DMS79 treated with DMSO at 0.1 percent for 48 hours (cell line): ENCODE measurements at places on chromosomes 12 and 14.
A peak's percentile ranks its signal among the peaks of the same experiment; 100 is the strongest.

DNA sequence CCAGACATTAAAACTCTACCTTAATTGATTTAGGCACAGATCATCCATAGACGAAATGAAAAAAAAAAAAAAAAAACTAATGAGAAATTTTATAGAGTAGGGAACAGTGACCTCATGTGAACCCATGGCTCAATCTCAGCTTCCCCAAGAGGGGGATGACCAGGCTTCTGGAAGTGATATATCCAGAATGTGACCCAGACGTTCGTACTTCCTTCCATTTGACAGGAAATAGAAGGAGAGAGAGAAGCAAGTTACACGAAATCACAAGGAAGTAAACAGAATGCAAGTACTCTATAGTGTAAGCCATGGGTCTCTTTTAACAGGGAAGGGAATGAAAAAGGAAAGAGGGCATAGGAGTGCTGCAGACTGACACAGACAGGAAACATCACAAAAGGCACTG, 10.1 kb downstream of the FOXN3 start:
- DNase-seq = no peak

GRCh38 chr12:15323480-15323879, 1.2 kb downstream of the PTPRO start:
- peak; percentile 28 for DNase-seq

GRCh38 chr14:61077951-61078720, 97.1 kb downstream of the SLC38A6 start:
- DNase-seq = peak; percentile 87

GRCh38 chr14:64467566-64467965, 2.3 kb downstream of the AKAP5 start:
- no peak for DNase-seq

DNA sequence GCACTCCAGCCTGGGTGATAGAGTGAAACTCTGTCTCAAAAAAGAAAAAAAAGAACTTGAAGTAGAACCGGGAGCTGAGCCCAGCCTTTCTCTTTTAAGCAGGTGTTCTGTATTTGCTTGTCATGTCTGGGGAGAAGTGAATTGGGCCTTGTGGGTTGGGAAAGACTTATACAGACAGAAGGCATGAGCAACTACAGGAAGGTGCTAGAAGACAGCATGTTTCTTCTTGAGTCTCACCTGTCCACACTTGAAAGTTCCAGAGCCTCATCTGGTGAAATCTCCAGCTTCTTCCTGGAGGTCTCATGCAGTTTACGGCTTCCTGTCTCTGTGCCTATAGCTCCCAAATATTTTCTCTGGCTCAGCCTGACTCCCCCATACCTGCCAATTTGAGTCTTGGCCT, 2.5 kb downstream of the PGAM5 start:
- no peak for DNase-seq

- DNase-seq = no peak
Observed at GRCh38 chr12:106248846-106249371, 1.1 kb upstream of the CKAP4 start.

DNA sequence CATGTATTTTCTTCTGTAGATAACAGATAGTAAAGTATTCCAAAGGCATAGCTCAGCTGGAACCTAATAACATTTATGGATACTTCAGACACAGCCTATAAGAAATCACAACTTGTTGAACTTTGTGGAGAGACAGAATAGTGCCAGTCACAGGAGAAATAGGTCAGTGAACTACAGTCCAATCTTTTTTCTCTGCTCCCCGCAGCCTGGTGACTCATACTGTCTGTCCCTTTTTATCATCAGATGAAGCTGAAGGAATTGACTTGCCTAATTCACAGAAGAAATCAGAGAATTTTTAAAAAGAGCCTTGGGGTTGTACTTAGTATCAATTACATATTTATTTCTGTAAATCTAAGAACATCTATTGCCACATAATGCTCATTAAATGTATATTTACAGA, 222.3 kb downstream of the ALG10 start:
- DNase-seq = no peak

DNA sequence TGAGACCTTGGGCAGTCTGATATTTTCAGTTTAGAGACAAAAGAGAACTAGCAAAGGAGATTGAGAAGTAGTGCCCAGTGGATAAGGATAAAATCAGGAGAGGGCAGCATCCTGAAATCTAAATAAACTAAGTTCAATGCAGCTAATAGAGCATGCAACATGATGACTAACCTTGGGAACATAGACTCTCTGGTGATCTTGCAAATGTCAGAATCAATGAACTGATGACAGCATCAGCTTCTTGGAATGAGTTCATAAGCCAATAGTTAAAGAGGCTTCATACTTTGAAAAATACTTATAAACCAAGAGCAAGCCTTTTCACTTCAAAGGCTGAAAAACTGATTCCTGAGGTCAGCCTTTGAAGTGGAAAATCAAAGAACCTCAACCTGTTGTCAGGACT, 8.2 kb downstream of the TAS2R19 start:
- no peak for DNase-seq

DNA sequence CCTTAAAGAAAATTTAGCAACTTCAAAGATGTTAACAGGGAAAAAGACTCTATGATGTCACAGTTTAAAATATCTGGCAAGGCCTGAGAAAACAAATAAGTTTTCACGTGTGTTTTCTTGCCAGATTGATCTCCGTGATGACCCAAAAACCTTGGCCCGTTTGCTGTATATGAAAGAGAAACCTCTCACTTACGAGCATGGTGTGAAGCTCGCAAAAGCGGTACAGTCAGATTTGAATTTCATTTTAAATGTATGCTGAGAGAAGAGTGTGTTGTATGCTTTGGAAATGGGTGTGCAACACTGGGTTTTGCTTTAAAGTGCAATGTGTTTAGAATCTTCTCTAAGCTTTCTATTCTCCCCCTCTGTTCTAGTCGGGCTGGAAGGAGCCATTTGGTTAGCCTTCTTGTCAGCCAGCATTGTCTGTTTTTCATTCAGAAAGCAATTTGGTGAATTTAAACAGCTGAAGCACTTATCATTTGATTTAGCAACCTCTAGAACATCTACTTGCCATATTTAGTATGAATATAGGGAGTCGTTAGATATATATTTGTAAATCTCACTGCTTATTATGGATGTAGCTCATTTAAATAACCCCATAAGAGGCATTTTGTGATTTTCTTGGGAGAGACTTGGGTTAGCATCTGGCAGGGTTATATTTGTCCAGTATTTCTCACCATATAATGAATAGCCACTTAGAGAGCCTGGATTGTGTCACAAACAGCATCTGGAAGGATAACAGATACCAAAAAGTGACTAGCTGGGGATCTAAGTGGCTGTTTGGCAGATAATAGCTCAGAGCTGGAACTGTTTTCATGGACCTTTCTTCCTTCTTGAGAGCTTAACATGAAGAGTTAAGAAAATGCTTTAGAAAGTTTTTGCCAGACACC, 35.5 kb downstream of the GPHB5 start:
- DNase-seq = no peak

GRCh38 chr12:92034858-92035401, 110.7 kb downstream of the BTG1 start:
- peak; percentile 92 for DNase-seq

- no peak for DNase-seq
Observed at GRCh38 chr14:58785701-58786100, 147.9 kb downstream of the DACT1 start.

DNA sequence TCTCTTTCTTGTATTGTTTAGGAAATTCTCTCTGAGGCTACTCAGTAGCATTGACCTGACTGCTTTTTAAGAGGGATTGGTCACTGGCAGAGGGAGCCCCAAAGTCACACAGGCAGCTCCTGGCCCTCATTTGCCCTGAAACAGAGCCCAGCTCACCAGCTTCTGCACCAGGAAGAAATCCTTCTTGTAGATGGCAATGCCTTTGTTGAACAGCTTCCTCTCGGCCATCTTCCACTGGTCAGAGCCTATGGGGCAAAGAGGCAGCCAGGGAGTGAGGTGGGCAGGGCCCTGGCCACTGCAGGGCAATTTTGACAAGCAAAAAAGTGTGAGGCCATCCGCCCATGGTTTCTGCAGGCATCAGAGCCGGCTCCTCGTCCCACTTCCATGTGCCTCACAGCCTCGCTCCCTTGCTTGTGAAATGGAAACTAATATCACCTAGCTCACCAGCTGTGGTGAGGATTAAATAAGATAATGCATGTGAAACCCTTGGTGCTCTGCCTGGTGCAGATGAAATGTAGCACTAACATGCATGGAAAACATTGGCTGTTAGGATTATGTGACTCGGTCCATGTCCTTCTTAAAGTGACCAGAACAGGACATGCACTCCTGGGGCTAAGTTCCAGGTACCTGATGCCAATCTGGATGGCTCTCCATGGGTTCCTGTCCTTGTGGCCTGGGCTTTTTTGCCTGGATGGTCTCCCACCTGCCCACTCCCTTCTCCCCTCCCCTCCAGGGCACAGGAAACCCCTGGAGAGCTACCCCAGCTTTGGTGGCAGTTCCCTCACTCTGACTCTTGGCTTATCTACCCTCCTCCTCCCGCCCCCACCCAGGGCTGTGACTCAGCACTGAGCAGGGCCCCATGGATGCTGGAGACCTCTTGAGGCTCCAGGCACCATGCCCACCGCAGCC, 11.2 kb upstream of the PNMA1 start:
- DNase-seq = no peak

GRCh38 chr14:90720832-90721231, 95.4 kb downstream of the TTC7B start:
- DNase-seq = no peak

DNA sequence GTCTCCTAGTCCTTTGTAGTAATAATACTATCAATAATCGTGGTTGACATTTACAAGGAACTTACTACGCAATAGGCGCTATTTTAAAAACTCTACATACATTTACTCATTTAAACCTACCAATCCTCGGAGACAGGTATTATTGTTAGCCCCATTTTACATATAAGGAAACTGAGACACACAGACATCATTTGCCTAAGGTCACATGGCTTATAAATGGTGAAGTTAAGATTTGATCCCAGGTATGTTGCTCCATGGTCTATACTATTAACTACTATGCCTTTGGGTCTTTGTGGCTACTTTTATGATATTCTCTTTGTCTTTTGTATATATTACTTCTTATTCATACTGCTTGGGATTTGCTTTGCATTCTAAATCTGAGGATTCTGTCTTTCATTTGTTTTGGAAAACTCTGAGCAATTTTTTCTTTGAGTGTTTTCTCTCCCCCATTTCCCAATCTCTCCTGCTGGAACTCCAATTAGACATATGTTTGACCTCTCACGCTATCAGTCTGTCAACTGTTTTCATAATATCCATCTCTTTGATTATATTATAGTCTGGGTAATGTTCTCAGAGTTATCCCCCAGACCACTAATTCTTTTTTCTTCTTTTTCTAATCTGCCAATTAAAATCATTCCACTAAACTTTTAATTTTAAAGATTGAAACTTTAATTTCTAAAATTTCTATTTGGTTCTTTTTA, 10.9 kb downstream of the NT5DC3 start:
- no peak for DNase-seq

GRCh38 chr14:35783699-35784098, 25.4 kb downstream of the RALGAPA1 start:
- DNase-seq = no peak

GRCh38 chr14:95679998-95680735, 6.1 kb upstream of the TCL1B start:
- DNase-seq = peak; percentile 51

DNA sequence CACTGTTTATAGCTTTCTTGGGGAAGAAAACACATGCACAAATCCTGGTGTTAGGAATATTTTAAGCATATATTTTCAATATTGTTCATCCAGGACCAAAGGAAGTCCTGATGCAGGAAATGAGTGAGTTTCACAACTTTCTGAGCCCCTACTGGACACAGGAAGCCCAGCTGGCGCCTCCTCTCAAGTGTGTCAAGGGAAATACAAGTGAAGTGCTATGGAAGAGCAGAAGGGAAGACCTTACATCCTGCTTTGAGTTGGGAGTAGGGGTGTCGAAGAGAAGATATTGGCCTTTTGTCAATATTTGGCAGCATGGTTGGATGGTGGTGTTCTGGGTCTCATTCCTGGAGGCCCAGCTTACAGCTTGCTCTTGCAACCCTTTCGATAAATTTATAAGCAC, 66.1 kb upstream of the ZDHHC17 start:
- no peak for DNase-seq

- no peak for DNase-seq
Observed at GRCh38 chr12:3224530-3224903, 147.3 kb downstream of the TSPAN9 start.

DNA sequence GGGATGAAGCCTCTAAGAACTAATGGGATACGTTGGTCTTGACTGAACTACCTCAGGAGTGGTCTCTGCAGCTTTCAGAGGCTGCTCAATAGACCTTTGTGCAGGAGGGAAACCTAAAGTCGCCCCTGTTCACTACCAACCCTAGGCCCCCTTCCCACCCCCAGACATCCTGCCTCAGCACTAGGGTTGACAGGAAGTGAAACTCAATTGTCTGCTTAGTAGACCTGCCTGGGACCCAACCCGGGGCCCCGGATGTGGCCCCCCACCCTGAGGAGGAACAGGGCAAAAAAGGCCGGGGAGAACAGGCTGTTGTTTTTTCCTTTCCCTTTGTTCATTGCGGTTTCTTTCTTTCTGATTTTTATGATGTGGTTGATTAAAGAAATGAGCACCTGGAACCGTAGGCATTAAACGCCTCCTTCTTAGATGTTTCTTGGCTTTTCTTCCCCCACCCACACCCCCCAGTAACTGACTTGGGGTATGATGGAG, 1.6 kb upstream of the DGKA start:
- no peak for DNase-seq

GRCh38 chr14:20692116-20692751, 3.7 kb downstream of the ANG start:
- DNase-seq = no peak

DNA sequence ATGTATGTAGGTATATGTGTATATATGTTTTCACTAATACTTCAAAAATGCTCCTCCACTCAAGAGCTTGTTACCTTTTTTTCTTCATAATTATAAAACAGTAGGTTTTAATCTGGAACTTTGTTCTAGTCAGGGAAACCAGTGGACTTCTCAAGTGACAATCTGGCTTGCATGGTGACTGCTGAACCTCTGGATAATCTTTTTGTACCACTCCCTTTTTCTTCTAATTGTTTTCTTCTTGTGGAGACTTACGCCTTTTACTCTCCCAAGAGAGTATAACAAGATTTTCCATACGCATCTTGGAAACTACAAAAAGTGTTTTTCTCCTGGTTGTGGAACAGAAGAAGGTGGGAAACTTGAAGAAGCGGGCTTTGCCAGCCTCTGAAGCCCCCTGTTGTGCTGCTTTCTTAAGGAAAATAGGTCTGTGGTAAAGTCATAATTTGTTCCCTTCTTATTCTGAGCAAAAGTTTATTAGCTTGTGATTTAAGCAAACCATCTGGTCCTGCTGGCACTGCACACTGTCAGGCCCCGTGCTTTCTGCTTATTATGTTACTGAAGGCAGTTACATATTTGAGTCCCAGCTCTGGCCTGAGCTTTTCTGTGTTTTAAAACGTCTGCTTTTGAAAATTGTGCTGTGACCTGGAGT, 291.8 kb downstream of the ERC1 start:
- no peak for DNase-seq

GRCh38 chr12:72523754-72524153, 251.6 kb downstream of the TRHDE start:
- DNase-seq = no peak

- no peak for DNase-seq
Observed at GRCh38 chr14:94008234-94008633, 11.1 kb downstream of the CCDC197 start.
